ENCODE measurements at places on chromosomes 16 and 17.
A peak's percentile ranks its signal among the peaks of the same experiment; 100 is the strongest.

DNA sequence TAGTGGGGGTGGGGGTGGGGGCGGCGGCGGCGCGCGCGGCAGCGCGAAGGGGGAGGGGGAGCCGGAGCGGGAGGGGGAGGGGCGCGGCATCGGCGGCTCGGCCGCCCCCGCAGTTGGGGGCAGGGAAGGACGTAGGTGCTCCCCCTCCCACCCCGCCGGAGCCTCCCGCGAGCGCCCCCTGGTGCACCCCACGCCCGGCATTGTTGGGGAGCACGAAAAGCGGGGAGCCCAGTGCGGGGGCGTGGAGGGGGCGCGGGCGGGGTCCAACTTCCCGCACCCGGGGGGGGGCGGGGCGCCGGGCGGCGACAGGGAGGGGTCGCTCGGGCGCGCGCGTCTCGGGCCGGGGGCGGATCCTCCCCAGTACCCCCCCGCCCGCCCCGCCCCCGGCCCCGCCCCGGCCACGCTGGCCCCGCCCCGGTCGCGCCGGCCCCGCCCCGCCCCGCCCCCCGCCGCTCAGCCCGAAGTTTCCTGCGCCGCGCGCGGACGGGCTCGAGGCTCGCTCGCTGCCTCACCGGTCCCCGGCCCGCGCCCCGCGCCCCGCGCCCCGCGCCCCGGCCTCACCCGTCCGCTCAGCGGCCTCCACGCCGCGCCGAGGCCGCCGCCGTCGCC, at the start of gene CACNA1H:
CACNA1H (plus strand) TSS at position 456 of the 609 bp plus-strand sequence. CDS start 632 bp downstream, outside the sequence.
- no peak for DNase-seq

GRCh38 chr17:3986939-3987335, 22.7 kb upstream of the ATP2A3 start:
- DNase-seq = no peak

DNA sequence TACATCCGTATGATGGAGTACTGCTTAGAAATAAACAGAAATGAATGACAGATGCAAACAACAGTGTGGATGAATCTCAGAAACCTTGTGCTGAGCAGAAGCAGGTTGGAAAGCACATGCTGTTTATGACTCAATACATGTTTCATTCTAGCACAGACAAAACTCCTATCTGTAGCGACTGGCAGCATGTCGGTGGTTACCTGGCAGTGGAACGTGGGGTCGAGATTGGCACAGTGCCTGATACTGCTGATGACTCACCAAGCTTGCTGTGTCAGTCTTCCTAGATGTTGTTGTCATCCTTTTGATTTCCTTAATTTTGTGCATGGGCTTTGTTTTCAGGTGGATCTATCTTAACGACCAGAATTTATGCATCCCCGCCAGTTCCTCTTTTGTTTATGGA, 62.1 kb downstream of the GAN start:
- DNase-seq = peak; percentile 36

DNA sequence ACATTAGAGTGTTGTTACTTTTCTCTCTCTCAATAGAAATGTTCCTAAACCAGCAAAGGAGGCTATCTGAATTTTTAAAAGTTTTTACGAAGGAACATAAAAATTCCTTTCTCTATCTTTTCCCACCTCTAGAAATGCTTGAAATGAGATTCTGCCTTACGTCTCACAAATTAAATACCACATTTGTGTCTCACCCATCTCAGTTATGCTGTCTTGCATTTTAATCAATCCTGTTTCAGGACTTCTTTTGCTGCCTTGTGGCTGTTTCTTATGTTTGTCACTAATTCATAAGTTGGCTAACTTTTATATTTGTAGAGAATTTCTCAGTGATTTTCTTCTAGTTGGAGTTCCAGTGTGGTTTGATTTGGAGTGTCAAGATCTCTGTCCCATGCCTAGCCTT, 3.5 kb downstream of the OMG start:
- no peak for DNase-seq

DNA sequence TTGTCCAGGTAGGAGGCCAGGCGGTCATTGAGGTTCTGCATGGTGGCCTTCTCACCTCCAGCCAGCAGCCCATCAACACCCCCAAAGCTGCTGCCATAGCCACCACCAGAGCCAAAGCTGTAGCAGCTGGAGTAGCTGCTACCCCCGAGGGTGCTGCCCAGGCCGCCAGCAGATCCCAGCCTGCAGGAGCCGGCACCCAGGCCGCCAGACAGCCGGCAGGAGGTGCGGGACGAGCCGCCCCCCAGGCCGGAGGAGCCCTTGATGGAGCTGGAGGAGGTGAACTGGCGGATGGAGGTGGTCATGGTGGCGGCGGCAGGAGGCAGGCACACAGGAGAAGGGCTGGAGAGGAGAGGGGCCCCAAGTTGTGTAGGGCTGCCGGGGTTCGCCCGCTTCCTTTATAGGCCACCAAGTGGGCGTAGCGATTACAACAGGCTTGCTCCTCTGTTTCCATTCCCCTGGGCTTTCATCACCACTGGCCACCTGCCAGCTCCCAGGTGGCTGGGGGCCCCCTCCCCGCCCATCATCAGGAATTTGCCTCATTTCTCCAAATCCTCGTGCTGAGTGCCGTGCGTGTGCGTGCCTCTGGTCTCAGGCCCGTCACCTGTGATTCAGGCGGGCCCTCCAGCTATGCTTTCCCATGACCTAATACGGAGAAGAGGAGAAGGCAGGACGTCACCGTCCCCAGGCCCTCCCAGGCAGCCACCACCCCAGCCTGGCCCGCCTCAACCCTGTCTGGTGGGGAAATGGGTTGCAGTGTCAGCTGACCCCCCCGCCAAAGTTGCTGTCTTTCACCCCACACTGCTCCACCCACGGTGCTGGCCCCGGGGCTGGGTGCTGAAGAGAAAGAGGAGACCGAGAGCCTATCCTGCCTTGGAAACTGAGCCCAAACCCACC, at the start of gene KRT17:
KRT17 (minus strand) TSS at position 368 of the 894 bp plus-strand sequence; CDS start at position 302, 66 bp downstream.
- no peak for DNase-seq

- no peak for DNase-seq
These were observed 32.5 kb upstream of the RAI1 start for GRCh38 chr17:17648762-17649161.

GRCh38 chr17:75820094-75821080, 23.8 kb downstream of the UNC13D start:
- no peak for DNase-seq

DNA sequence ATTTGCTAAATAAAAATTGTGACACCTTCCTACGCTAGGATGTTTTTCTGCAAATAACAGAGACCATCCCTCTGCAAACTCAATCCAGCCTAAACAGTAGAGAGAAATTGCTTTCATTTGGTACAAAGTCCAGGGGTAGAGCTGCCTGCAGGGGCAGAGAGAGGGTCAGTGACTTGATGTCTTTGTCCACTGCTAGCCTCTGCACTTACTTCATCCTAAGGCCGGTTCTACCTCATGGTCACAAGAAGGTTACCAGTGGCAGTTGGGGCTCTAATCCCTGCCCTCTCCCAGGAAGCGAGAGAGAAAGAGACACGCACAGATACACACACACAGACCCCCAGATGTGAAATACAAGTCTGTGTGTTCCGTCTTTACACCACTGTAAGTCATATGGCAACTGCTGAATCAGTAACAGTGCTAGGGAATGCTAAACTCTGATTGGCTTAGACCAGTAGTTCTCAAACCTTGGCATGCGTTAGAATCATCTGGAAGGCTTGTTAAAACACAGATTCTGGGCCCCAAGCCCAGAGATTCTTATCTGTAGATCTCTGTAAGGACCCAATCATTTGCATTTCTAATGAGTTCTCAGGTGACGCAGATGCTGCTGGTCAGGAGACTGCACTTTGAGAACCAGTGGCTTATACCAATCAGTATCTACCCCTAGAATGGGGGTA, 13.1 kb upstream of the LPCAT2 start:
- peak; percentile 46 for DNase-seq

DNA sequence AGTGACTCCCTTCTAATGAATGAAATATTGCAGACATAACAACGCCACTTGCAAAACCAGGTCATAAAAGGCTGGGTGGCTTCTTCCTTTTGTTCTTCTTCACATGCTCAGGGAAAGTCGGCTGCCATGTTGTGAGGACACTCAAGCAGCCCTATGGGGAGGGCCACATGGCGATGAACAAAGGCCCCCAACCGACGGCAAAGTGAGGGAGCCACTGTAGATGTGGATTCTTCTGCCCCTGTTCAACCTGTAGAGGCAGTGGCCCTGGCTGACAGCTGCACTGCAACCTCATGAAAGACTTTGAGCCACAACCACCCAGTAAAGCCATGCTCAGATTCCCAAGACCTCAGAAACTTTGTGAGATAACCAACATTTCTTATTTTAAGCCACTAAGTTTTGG, 203.5 kb upstream of the TNRC6C start:
- DNase-seq = no peak

- peak; percentile 68 for DNase-seq
These were observed at the start of gene DUS1L for GRCh38 chr17:82065638-82066303. Gene DUS1L, minus strand, starts transcription at chr17:82065804. Its CDS starts 745 bp downstream, at chr17:82065059.
